A172 (cell line): ENCODE measurements at places on chromosomes 11 and 22.
A peak's percentile ranks its signal among the peaks of the same experiment; 100 is the strongest.

DNA sequence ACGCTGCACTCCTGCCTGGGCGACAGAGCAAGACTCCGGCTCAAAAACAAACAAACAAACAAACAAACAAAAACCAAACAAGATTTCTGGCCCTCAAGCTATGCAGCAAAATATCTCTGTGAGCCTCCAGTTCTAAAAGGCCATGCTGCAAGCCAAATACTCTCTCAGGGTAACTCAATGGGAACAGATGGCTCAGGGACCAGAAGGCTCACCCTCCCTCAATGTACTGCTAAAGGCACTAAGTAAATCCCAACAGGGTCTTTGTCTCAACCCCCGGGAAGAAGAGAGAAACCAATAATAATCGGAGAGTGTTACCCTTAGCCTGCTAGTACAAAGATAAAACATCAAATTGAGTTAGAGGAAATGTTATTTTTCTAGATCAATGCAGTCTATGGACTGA, 119.7 kb upstream of the ZC3H12C start:
- DNase-seq: no peak

GRCh38 chr11:35270342-35270741, 131.4 kb downstream of the CD44 start:
- no peak for DNase-seq

DNA sequence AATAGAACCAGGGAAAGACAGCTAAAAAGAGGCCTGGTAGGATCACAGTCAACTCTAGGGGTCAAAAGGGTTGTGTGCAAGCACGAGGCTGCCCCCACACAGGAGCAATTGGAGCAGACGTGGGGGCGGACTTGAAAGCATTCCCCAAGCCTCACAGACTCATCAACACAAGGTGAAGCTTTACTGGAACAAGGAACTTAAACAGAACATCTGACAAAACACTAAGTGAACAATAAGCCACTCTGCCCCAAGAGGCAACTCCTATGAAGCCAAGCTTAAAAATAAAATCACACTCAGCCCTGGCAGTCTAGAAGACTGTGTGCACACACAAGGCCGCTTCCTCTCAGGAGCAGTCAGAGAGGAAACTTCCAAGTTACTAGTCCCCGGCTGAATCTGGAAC, 32.2 kb upstream of the TEAD1 start:
- no peak for DNase-seq

GRCh38 chr11:131530407-131530806, 160.0 kb downstream of the NTM start:
- DNase-seq: no peak

DNA sequence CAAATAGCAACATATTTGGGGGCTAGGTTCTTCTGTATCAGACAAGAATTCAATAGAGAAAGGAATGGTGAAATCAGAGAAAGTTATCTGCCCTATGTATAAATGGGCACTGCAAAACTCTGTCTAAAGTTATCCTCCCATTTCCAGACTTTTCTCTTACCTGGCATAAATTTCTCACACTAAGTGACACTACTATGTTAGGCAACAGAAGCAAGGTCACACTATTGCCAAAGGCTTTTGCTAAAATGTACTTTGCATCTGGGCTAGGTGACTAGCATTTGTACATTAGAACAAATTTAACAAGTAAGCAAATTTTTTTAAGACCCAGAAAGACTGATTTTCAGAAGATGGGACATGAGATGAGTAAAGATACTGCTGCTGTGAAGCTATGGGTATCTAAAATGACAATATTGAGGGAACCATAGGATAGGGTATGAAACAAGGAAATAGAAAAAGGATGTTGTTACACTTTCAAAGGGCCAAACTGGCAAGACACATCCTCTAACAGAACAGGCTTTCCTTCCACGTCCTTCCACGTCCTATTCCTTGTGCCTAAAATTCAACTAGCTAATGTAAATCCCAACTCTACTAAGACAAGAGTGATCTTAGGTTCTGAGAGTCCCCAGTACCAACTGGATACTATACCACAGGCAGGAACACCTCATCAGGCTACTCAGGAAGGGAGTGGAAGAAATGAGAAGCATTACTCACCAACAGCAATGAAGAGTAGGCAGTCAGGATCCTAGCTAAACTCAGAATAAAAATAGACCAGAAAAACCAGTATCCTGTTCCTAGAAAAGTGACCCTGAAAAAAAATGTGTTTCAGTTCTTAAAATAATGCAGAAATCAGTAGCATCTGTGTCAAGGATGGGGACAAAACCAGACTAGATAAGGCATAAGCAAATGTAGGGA, 22.6 kb downstream of the GDPD4 start:
- peak; percentile 31 for DNase-seq

DNA sequence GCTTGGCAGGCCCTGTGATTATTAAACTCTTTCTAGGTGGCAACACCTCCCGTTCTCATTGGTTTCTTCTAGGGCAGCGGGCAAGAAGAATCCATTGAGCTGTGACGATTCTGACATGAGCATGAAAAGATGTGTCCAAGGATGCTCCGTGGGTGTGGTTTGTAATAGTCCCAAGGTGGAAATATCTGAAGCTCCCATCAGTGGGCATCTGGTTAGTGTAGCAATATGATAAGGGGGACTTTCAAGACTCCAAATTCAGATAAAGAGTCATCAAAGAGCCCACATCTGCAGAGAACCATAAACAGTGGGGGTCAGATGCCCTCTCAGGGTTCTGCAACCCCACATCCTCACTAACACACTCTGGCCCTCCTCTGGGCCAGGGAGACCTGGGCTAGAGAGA, 42.6 kb downstream of the TST start:
- no peak for DNase-seq

- DNase-seq: no peak
Measured at GRCh38 chr11:46381819-46382645, 563 bp downstream of the MDK start.

DNA sequence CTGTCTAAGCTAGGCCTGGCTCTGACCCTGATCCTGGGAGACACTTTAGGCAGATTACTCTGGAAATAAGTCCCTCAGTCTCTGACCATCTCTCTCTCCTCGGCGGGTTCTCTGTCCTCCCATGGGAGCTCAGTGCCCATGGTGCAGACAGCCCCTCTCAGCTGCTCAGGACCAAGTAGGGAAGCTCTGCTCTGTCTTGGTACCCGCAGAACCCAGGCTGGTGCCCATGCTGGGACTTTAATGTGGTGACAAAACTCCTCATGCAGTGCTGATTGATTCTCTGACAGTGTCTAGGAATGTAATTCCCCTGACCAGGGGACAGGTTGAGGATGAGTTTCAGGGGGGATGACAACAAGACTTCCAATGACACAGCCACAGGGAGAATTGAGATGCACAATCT, 30.3 kb upstream of the GGTLC2 start:
- no peak for DNase-seq

DNA sequence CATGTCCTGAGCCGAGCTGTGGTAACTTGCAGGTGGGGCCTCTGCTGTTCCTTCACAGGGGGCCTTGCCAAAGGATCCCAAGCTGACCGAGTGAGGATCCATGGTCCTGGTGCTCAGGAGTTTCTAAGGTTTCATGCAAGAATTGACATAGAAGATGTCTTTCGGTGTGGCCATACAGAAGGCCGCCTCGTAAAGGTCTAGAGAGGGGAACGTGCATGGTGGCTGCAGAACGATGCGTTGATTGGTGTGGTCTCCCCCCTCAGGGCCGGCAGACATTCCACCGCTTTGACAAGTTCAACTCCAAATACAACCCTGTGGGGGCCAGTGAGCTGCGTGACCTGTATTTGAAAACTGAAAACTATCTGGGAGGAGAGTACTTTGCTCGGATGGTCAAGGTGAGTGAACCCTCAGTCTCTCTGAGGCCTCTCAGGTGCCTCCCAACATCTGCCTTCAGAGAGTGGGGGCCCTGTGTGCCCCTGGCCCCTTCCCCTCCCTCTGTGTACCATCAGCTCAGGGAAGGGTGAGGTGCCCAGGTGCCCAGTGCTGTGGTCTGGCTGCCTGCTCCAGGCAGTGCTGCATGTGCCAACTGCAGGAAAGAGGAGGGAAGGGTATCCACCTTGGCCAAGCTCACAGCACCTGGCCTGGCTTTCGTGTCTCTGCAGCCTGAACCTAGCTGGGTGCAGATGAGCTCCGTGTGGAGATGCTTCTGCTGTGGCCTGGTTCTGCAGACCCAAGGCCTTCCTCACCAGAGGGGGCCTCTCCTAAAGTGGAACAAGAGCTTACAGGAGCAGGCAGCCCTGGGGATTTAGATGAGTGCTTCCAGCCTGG, 39.8 kb downstream of the AMPD3 start:
- no peak for DNase-seq

GRCh38 chr11:12705874-12706273, 31.7 kb downstream of the TEAD1 start:
- no peak for DNase-seq

- no peak for DNase-seq
Measured at GRCh38 chr11:12121517-12121916, 11.1 kb downstream of the MICAL2 start.

DNA sequence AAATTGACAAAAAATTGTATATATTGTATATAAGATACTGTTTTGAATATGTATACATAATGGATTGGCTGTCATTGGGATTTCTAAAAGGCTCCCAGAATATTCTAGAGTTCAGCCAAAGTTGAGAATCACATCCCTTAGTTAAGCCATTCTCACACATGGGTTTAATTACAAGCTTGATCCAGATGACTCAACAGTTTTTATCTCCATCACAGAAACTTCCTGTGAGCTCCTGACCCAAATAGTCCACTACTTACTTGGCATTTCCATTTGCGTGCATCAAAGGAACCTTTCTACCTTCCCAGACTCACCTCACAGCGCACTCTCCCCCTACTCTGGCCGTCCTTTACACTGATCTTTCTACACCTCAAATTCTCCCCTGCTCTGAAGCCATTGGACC, 184.8 kb upstream of the ARHGAP20 start:
- no peak for DNase-seq

DNA sequence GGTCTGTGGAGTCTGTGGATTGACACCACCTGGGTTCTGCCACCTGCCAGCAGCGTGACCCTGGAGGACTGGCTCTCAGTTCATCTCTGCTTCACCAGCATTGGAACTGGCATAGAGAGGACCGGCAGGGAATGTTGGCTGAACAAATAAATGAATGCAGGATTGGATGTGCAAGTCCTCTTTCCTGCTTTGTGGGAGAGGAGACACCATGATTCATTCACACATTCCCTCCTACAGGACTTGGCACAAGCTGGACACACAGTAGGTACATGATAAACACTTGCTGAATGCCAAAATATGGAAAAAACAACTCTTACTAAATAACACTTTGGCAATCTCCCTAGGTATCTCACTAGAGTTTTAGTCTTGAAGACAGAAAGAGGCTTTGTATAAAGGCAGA, 116.6 kb upstream of the NARS2 start:
- no peak for DNase-seq

DNA sequence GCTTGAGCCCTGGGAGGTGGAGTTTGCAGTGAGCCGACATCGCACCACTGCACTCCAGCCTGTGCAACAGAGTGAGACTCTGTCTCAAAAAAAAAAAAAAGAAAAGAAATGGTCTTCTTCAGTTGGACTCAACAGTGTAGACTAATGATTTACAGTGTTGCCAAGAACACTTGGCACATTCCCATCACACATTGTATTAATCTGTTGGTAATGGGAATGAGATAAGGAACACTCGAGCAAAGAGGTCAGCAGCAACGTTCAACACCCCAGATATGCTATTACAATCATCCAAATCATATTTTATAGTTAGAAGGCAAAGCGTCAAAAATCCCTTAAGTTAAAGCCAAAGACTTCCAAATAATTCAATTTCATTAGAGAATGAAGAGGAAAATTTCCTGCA, 14.5 kb downstream of the CDON start:
- DNase-seq: no peak

GRCh38 chr22:29167032-29167911, 38.4 kb upstream of the EMID1 start:
- DNase-seq: no peak

- DNase-seq: no peak
Measured at GRCh38 chr11:130480186-130480585, 31.7 kb downstream of the ADAMTS15 start.

DNA sequence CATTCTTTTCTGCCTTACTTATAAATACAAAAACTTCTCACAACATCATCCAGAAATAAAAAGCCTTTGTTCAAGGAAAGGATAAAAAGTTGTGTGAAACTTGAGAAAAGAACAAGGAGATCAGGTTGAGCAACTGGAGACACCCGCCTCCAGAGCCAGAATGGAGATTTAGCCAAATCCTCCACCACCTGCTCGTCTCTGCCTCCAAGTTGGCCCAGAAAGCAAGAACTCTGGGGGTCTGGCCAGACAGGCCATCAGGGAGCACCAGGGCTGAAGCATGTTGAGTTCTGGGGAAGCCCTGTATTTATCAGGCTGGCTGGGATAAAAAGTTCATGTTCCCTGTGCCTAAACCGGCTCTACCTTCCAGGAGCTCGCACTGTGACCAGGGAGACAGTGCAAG, 14.9 kb downstream of the SMCO4 start:
- DNase-seq: no peak

DNA sequence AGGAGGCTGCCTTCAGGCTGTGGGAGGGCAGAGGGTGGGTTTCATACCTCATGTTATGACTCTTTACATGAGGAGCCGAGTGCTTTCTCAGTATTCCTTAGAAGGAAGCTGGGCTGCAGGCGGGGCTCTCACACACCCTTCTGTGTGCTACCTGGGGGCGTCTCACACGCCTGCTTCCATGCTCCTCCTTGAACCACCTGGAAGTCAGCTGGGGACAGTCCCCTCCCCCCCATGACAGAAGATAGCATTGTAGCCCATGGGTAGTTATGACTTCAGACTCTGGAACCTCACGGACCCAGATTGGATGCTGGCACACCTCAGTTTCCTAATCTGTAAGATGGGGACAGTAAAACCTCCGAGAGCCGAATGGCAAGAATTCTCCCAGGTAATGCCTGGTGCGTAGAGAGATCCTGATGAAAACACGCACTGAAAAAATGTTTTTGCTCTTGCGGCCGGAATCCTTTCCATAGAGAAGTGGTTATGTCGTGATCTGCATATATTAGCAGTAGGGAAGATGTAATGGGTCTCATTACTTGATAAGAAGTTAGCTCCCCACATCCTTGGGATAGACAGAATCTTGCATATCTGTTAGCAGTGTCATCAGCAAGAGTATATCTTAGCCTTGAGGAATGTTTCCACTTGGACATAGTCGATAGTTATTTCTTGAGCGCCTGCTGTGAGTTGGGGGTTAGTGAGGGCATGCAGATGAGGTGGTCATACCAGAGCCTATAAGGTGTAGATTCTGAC, 4.9 kb downstream of the DAGLA start:
- no peak for DNase-seq

GRCh38 chr22:48494256-48494967, 1333.3 kb downstream of the BRD1 start:
- DNase-seq: no peak
